Stimulated activated CD8-positive, alpha-beta memory T cell treated with anti-CD3 and anti-CD28 coated beads, Interleukin-2, amount 100 ng/mL, for 1 hour (primary cell): ENCODE measurements at places on chromosomes 5 and 9.

GRCh38 chr9:36999728-37000333 is 34.2 kb downstream of the PAX5 start:
- no peak for DNase-seq

DNA sequence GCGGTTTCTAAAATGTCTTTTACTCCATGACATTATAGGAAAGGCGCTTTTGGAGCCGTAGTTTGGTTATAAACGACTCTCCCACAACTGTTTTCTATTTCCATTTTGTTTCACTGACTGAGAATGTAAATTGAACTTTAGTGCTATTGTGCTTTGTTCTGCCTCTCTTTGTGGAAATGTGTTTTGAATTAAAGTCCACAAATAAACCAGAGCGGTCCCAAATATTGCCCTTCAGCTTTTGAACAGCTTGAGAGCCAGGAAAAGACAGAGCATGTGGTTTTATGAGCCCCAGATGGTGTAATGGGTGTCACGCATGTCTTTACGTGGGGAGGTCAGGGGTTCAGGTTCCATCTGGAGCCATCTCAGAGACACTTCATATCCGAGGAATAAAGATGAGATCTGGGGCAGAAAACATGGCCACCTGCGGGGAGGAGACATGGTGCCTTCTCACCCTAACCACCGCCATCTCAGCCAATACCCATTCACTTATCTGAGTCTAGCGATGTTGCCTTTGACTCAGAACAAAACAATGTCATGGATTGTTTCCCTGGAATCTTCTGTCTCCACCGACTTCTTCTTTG is 42.5 kb upstream of the ROR2 start:
- DNase-seq = no peak

GRCh38 chr9:124218438-124218982 is 39.2 kb upstream of the NEK6 start:
- no peak for DNase-seq

GRCh38 chr5:172595596-172596455 is 45.2 kb upstream of the NEURL1B start:
- no peak for DNase-seq

DNA sequence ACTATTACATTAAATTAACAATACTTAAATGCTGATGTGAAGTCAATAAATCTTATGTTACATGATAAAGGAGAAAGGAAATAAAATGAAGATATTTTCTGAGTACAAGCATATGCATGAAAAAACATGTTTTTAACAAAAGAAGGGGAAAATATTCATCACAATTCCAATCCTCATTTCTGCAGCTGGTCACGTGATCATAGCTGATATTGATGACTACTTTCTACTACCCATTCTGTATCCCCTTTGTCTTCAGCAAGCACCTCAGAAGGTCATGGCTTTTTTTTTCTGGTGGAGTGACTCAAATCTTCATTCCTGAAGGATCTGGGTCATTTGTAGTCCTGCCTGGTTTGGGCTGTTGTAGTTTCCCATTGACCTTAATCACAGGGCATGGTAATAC is 90.9 kb downstream of the CDO1 start:
- no peak for DNase-seq

GRCh38 chr9:5719100-5719926 is 90.4 kb downstream of the RIC1 start:
- no peak for DNase-seq
